Nucleus accumbens (tissue), 56 donors: ENCODE measurements at places on chromosomes 2 and 18.

- no peak for DNase-seq
These were observed 677 bp upstream of the TMEM178A start for GRCh38 chr2:39664888-39665591.

- DNase-seq, result no peak
These were observed 21.0 kb downstream of the INPP4A start for GRCh38 chr2:98465456-98466226.

- DNase-seq, result no peak
These were observed 641.1 kb downstream of the TMEM182 start for GRCh38 chr2:103402944-103403343.

GRCh38 chr2:70676301-70677035 lies 91.5 kb downstream of the ADD2 start:
- DNase-seq, result no peak

DNA sequence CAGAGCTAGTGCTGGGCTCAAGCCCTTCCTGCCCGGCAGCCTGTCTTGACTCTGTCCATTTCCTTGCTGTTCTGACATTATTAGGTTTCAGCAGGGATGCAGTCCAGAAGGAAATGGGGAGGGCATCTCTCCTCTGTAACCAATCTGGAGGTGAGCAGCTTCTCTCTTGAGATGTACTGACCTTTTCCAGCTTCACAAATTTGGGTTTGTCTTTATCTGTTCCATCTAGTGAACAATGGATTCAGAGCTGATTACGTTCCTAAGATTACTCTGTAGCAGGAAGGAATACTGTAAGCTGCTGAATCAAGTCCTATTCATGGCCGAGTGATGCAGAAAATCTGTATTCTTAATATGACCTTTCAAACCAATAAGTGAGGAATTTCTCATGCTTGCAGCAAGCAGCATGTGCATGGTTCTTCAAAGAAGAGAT lies 11.0 kb downstream of the PLA2R1 start:
- DNase-seq, result no peak

- DNase-seq, result no peak
These were observed 479 bp downstream of the GPATCH11 start for GRCh38 chr2:37084797-37085196.

GRCh38 chr2:216694082-216694825 lies 1.1 kb downstream of the IGFBP5 start:
- no peak for DNase-seq

DNA sequence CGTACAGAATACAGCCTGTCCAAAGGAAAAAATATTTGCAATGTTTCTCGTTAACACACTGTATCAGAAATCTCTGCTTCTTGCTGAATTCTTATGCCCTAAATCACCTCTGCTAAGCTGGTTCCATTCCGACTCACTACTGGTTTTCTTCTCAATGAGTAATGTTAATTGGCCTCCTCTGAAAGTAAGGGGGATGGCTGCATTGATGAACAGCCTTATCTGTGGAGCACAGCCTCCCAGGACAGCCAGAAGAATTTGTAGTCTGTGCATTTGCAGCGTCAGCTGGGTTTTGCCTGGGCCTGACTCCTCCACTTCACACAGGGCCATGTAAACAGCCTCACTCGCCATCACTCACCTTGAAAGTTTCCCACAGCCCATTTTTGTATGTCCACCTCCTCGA lies 127.7 kb downstream of the RNF152 start:
- DNase-seq, result no peak

DNA sequence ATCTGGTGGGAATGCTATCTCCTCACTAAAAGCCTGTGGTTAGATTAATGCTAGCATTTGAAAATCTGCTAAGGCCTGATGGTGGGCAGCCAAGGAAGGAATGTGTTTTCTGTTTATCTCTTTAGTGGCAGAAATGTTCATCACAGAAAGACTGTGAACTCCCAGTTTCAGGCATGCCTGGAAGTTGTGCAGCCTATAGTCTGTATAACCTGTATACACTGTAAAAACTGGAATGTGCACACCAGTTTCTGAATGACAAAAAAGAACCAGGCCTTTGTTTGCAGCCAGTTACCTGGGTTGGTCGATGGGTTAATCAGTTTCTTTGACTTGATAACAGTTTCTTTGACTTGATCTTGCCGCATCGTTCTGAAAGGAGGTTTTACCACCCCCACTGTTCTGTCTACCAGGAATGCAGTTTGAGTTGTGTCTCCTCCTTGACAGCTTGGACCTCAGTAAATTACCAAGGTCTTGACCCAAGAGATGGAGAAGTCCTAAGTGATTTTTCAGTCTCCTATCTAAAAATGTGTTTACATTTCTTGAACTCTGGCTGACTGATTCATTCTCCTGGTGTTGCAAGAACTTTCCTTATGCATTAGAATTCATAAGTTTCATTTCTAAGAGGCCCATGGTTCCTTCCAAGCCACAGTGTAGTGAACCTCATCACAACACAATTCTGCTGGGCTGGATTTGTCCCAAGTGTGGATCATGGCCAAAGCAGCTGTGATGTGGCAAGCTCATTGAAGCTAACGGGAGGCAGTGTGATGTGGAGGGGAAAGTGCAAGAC lies 62.2 kb downstream of the KIAA2012 start:
- no peak for DNase-seq

- DNase-seq, result no peak
These were observed 14.5 kb upstream of the ZBTB14 start for GRCh38 chr18:5309888-5310470.

DNA sequence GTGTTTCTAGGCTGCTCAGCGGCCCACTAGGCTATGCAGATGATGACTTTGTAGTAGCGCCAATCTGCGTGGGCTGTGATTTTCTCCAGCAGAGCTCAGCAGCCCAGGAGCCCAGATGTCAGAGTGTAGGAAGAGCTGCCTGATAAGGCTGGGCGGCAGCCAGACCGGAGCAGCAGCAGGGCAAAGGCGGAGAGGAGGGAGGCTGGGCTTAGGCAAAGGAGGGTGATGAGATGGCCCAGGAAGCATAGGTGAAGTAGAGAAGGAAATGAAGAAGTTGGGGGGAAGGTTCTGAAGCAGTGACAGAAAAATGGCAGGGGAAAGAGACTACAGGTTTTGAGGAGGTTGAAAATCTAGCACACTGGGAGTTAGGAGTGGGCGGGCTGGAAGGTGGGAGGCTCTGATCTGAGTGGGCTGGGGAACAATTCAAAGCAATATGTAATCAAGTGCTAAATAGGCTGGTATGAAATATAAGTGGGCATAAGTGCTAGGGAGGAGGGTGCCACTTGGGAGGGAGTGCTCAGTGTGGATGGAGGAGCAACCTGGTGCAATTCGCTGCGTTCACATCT lies 50.6 kb upstream of the STPG4 start:
- peak; percentile 32 for DNase-seq

DNA sequence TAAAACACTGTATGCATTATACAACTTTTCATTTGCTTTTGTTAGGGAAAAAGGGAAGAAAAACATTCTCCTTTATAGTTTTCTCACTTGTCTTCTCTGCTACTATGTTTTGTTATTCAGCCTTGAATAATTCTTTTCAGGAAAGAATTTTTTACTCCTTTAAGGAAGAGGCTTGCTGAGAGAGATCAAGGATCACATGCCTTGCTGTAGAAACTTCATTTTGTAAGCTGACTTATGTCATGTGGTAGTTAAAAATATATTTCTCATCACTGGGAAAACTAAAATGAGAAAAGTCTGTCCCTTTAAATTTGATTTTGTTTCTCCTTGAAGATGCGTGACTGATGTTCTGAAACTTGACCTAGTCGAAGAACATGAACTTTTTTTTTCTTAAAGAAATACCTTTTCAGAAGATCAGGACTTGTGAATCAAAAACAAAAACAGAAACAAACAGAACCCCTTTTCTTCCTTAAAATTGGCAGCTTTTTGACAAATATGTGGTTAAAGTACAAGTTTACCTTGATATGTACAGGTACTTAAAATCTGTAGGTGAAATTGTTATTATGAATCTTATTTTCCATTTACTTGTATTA lies 145.1 kb downstream of the COMMD1 start:
- DNase-seq, result no peak

GRCh38 chr2:239642406-239643004 lies 241.7 kb upstream of the HDAC4 start:
- no peak for DNase-seq

GRCh38 chr2:194700726-194701125 lies 956.3 kb upstream of the SLC39A10 start:
- DNase-seq, result peak; percentile 41

- no peak for DNase-seq
These were observed 75.8 kb downstream of the SDC1 start for GRCh38 chr2:20148923-20149702.

DNA sequence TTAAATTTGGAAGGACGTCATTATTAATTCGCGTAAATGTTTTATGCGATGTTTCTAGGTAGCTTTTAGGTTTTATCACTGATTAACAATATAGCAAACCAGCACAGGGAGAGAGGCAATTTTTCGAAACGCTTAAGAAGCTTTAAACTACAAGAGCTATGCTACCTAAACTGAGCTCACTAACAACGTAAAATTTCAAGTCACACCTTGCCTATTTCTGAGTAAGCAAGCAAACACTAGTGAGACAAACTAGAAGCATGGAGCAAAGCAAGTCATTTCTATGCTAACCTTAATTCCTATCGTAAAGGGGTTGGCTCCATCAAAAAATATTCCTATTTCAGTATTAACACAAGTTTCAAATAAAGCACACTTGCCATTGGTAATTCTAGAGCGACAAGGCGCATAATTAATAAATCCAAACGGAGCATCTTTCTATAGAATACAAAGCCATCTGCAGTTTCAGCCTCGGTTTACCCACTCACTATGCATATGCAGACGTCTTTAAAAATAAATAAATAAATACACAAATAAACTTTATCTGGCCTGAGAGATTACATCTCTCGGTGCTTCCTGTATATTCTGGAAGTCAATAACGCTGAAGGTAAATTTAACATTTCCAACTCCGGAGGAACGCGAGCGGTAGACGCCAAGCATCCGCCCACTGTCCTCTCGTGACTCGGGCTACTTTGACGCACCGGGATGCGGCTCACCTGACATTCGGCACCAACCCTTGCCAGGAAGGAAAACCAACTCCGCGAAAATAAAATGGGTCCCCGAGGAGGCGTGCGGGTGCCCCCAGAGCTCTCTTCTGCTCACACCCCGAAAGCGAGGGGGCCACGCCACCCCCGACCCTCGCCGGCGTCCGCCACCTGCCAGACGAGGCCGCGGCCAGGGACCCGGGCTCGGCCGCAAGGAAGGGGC lies 947 bp downstream of the ITSN2 start:
- DNase-seq, result no peak

GRCh38 chr18:13217466-13217961 lies 1.0 kb upstream of the LDLRAD4 start:
- DNase-seq, result no peak

GRCh38 chr2:63840081-63840784 lies 1.5 kb upstream of the UGP2 start:
- DNase-seq, result no peak

DNA sequence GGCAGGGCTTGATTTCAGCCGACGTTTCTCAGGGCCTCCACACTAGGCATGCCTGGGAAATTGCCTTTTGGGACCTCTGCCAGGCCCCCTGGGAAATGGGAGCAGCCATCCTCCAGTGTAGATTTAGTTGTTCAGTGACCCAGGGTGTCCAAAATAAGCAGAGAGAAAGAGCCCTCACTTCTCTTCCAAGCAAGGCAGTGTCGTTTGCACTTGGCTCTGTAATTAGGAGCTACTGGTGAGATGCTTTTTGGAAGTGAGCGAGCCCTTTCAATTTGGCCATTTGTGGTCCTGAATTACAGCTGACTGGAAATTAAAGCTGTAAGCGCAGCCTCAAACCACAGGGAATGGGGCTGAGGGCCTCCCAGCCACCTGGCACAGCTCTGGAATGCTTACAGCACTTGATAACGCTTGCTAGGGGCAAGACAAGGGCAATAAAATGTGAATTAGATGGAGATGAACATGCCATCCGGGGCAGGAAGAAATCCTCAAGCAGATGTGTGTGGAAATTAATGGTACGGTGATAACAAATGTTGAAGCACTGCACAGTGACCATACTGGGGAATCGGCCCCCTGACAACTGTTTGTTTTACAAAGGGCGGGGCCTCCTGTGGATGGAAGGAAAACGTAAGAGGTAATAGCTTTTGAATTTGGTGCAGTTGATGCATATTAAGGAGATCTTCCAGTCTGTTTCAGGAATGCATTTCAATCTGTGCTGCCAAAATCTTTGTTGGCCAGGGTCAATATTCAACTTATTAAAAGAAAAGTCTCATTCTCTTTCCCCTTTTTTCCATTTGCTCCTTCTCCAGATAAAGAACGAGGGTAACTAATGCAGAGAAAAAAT lies 173.1 kb downstream of the UXS1 start:
- no peak for DNase-seq

- no peak for DNase-seq
These were observed 70.7 kb downstream of the TBC1D8 start for GRCh38 chr2:101080211-101081068.

DNA sequence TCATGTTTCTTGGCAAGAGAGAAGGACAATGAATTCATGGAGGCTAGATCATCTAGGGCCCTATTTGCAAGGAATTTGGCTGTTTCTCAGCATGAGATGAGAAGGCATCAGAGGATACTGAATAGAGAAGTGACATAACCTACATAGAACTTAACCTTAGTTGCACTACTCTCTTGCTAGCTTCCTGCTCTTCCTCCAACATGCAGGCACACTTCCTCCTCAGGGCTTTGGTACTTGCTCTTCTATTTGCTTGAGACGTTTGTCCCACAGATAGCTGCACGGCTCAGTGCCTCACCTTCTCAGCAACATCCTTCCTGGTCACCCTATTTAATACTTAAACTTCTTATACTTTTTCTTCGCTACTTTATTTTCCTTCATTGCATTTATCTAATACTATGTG lies 20.0 kb upstream of the LANCL1 start:
- no peak for DNase-seq

DNA sequence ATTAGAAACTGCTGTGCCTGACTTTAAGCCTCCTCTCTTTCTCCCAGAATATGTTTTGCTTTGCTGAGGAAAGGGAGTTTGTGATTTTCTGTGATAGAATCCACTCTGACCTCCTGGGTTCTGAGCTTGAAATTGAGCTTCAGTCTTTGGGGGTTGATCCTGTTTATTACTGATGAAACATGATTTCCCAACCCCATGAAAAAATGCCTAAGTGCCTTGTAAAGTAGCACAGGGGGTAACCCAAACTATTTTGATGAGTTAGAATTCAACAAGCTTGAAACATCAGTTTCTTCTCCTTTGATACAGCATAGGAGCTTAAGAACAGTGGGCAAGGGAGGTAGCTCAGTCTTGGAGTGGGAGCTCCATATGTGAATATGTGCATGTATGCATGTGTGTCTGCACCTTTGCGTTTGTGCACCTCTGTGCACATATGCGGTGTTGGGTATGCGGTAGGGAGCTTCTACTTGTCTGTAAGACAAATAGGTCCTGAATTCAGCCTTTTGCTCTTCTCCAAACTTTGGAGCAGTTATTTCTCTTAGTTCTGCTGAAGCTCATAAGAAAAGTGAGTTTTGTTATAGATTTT lies 364.6 kb downstream of the OSR1 start:
- DNase-seq, result no peak
